ENCODE measurements at places on chromosomes 1 and 21.

GRCh38 chr1:175073061-175073460 lies 5.4 kb downstream of the TNN start:
- no peak for DNase-seq

DNA sequence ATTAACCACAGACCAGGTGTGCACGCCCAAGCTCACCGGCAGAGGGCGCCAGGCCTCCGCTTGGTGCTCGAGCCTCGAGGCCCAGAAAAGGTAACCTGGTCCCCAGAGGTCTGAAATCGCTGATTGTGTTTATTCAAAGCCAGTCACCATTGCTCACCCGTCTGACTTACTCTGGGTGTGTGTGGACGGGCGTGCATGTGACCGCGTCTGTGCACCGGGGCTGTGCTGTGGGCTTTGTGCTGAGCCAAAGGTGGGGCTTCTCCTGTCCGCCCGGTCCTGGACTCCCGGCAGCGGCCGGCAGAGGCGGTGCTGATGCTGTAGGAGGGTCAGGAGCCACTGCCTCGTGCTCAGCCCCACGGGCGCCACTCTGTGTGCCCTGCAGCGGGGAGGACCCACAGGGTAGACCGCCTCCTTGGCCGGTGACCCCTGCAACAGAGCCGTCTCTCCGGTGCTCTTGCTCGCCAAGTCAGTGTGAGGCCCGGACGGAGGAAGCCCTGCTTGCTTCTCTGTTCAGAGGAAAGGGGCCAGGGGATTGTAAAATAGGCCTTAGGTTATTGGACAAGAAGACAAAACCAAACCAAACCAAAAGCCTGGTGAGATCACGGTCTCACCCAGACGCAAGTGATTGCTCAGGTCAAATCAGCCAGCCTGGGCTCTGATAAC lies 32.0 kb upstream of the BTG2 start:
- DNase-seq, result peak; percentile 83

GRCh38 chr1:186183219-186183618 lies 191.8 kb downstream of the TPR start:
- DNase-seq, result peak; percentile 95

DNA sequence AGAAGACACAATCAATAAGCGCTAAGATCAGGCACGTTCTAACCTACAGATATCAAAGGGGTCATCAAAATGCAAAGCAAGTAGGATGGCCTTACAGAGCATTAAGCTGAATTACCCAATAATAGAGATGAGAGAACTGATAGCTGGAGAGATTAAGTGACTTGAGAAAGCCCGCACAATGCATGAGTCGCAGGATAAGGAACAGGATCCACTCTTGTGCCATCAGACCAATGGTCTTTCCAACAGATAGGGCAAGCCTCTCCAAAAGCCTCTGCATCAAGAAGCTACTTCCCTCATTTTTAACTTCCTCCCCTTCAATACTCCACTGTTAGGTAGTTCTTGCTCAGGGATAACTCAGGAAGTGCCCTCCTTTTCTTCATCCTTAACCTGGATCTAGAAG lies 2.6 kb downstream of the CHML start:
- DNase-seq, result no peak

- DNase-seq, result peak; percentile 63
Measured at GRCh38 chr1:218592688-218593087, 247.6 kb downstream of the TGFB2 start.

DNA sequence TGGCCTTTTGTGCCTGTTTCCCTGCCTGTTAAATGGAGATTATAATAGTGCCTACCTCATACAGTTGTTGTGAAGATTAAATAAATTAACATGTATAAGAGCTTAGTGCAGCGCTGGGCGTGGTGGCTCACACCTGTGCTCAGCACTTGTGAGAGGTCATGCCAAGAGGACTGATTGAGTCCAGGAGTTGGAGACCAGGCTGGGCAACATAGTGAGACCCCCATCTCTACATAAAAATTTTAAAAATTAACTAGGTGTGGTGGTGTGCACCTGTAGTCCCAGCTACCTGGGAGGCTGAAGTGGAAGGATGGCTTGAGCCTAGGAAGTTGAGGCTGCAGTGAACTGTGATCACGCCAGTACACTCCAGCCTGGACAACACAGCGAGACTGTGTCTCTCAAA lies 12.1 kb downstream of the CAMK2N1 start:
- no peak for DNase-seq

DNA sequence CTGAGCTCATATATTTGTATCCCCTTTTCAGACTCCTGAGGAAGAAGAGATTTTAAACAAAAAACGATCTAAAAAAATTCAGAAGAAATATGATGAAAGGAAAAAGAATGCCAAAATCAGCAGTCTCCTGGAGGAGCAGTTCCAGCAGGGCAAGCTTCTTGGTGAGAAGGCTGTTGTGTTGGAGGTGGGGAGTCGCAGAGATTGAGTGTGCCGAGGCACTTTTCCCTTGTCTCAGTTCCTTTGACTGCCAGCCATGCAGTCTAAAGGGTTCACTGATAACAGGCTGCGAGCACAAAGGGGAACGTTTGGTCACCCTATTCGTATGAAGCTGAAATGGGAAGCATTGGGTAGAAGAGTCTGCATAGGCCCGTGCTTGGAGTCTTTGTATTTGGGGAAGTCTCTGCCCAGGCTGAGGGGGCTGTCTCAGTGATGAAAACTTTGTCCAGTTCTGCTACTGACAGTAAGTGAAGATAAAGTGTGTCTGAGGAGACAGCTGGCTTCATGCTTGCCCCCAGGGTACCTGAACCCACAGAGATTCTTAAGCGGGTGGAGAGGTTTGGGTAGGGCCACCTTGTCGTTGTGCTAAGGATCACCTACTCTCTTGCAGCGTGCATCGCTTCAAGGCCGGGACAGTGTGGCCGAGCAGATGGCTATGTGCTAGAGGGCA lies 2.8 kb downstream of the RPS8 start:
- no peak for DNase-seq

All from fibroblast of skin of back (primary cell).